Endothelial cell of umbilical vein (primary cell): ENCODE measurements at places on chromosomes 7 and 10. TPM values are rescaled to one million over a fixed set of nuclear protein-coding genes. Genes with fewer than 3 reads are reported as not detected.

The CDH23 gene
- total RNA-seq: not detected in 2 replicates

- H3K4me3 ChIP-seq: no peak overlapping the region
- no peak overlapping the region for H3K27ac ChIP-seq
- no peaks in the 10 kb centered on the region for H3K4me1 ChIP-seq
Observed at GRCh38 chr7:50508471-50508943, 56.7 kb downstream of the DDC start.

DNA sequence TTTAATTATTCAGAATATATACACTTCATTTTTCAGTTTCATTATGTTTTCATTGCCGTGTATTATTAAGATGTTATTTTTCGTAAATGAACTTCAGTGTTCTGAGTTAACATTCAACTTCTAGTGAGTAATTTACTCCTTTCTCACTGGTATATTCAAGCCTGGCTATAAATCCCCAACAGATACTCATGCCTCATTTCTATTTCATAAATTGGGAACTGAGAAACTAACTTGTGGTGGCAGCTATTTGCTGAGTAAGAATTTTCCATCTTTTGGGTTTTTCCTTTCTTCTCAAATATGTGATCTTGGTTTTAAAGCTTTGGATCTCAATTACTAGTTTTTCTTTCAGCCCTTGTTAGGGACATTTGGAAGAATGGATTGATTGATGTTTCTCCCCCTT is 281.1 kb downstream of the CDK14 start:
- H3K4me3 ChIP-seq: no peak overlapping the region
- H3K4me1 ChIP-seq: no peaks in the 10 kb centered on the region
- H3K27me3 ChIP-seq: no peaks in the 10 kb centered on the region
- no peak overlapping the region for H3K27ac ChIP-seq
- DNase-seq: no peak
- H3K36me3 ChIP-seq: no peaks in the 10 kb centered on the region

- no peak for DNase-seq
- H3K36me3 ChIP-seq: no peaks in the 10 kb centered on the region
- no peak overlapping the region for H3K4me3 ChIP-seq
- no peaks in the 10 kb centered on the region for H3K27me3 ChIP-seq
- H3K4me1 ChIP-seq: no peaks in the 10 kb centered on the region
Observed at GRCh38 chr10:49568235-49568634, 29.3 kb upstream of the ERCC6 start.

DNA sequence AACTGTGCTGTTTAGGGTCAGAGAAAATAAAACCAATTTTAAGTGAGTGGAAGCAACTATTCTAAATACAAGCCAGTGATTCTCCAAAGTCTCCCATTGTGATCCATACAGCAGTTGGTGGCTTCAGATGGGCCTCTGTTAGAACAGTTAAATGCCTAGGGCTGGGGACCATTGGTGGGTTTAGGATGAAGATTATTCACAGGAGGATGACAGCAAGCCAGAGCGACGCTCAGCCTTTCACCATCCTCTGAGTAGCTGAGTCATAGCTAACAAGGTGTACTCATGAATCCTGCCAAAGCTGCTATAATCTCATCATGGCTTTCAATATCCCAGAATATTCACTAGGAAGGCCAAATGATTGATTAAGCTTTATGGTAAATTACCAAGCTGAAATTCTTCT is 39.6 kb downstream of the STARD3NL start:
- H3K4me1 ChIP-seq: peaks cover 8% of the 10 kb centered on the region
- H3K27me3 ChIP-seq: no peaks in the 10 kb centered on the region
- H3K27ac ChIP-seq: no peak overlapping the region
